T47D (cell line): ENCODE measurements at places on chromosomes 1 and 21.

DNA sequence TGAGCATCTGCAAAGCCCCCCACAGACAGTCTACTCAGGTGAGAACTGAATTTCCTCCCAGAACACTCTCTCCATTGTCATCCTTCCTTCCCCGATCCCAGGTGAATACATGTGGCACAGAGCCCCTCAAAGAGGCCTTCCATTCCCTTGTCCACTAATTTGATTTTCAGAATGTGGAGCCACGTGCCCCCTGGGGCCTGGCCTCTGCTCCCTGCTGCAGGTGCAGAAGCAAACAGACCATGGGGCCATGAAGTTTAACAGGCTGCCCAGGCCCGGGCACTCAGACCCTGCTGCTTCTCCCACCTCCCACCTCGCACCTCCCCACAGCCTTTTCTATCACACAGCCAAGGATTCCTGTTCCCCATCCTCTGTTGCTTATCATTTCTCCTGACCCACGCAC lies 243.8 kb upstream of the RAB4A start:
- no peak for DNase-seq

DNA sequence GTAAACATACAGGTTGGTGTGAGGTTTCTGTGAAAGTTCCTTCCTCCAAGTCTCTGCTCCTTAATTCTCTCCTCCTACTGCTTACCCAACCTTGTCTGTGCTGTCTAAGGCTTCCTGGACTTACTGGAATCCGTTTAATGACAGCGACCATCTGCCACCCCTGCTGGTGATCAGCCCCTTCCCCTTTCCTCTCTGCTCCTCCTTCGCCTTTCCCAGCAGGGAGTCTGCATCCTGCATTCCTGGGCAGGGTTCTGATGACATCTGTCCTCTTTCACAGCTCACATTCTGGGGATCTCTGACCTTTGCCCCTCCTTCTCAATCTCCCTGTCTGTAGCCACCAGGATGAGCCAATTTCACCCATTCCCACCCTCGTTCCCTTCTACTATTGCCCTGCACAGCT lies 66.5 kb downstream of the KIRREL1 start:
- no peak for DNase-seq

- no peak for DNase-seq
Measured at GRCh38 chr1:208231881-208232661, 12.1 kb downstream of the PLXNA2 start.

DNA sequence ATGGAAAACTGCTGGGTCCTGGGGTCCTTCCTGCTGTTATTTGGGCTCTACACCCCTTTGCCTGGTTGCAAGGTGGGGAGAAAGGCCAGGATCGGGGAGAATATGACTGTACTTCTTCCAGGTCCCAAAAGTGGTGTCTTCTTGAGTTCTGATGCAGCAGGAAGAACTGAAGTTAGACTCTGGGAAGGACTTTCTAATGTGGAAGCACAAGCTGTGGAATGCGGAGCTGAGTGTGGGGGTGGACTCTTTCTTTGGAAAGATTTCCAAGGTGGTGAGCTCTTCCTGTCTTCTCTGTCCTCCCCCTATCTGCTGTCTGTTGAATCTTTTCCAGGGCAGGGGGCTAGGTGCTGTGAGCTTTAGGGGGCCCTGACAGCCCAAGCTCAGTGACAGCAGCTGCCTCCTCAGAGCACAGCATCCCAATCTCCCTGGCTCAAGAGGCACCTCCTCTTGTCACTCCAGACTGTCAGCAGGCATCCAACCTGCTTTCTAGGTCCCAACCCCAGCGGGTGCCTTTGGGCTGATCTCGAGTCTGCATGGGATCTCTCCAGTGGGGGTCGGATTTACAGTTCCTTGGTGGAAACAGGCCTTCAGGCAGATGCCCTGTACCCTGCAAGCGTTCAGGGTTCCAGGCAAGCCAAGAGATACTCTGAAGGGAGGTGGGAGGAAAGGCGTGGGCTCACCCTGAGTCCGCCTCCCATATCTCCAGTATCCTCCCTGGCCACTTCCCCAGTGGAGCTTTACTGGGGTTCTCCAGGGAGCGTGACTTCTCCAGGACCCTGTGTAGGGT lies 23.2 kb downstream of the ADORA1 start:
- no peak for DNase-seq

DNA sequence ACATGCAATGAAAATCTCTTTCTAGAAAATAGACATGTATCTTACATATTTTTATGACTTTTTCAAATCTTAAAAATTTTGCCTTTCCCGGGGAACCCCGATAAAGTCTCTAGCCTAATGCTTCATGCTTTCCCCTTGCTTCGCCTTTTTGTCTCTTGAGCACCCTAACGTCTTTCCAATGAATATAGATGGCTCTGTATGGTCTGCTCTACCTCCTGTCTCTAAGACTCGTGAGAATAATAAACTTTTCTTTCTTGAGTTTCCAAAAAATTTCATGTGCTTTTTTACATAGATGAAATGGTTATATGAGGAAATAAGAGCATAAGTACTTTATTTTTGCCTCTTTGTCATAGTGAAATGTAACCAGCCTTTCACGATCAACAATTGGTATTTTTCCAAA lies 202.6 kb downstream of the PDE4B start:
- DNase-seq = no peak

- DNase-seq = no peak
Measured at GRCh38 chr1:160217481-160218051, 12.4 kb downstream of the PEA15 start.

DNA sequence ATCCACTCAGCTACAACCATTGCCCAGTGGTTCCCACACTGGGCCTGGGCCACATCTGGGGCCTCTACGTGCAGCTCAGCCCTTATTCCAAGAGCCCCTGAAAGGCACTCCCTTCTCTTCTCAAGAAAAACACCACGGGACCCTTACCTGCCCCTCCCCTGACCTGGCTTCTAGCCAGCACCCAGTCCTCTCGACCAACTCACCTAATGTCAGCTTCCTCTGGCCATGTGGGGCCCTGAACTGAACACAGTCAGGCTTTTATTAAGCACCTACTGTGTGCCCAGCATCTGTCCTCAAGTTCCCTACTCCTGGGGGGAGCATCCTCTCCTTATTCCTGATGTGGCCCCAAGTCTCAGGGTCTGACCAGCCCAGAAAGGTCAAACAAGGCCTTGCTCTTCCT lies 208.4 kb downstream of the MATN1 start:
- DNase-seq = no peak

DNA sequence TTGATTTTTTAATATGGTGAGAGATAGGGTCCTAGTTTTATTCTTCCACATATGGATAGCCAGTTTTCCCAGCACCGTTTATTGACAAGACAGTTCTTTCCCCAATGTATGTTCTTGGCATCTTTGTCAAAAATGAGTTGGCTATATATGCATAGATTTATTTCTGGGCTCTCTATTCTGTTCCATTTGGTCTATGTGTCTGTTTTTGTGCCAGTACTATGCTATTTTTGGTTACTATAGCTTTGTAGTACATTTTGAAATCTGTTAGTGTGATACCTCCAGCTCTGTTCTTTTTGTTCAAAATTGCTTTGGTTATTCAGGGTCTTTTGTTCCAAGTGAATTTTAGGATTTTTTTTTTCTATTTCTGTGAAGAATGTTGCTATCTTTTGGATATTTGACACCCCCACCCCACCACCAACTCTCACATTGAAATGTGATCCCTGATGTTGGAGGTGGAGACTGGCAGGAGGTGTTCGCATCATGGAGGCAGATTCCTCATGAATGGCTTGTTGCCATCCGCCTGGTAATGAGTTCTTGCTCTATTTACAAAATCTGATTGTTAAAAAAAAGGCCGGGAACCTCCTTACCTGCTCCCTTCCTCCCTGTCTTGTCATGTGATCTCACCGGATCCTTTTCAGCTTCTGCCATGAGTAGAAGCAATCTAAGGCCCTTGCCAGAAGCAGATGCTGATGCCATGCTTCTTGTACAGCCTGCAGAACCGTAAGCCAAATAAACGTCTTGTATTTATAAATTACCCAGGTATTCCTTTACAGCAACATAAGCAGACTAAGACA lies 54.8 kb upstream of the KRTAP19-8 start:
- no peak for DNase-seq

- no peak for DNase-seq
Measured at GRCh38 chr1:47182676-47183235, 7.1 kb downstream of the PDZK1IP1 start.

GRCh38 chr1:243926803-243927245 lies 76.8 kb upstream of the AKT3 start:
- DNase-seq = no peak

DNA sequence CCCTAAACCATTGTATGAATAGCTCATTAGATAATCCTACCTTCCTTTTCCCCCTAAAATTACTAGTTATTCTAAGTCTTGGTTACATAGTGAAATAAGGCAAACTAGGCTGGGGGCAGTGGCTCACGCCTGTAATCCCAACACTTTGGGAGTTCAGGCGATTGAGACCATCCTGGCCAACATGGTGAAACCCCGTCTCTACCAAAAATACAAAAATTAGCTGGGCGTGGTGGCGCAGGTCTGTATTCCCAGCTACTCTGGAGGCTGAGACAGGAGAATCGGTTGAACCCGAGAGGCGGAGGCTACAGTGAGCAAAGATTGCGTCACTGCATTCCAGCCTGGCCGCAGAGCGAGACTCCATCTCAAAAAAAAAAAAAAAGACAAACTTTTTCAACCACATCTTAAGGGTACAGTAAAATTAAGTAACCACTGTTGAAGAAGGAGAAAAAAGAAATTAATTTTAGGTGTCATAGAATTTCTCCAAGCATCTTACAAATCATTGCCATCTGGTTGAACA lies 108.5 kb downstream of the DENND1B start:
- DNase-seq = no peak

DNA sequence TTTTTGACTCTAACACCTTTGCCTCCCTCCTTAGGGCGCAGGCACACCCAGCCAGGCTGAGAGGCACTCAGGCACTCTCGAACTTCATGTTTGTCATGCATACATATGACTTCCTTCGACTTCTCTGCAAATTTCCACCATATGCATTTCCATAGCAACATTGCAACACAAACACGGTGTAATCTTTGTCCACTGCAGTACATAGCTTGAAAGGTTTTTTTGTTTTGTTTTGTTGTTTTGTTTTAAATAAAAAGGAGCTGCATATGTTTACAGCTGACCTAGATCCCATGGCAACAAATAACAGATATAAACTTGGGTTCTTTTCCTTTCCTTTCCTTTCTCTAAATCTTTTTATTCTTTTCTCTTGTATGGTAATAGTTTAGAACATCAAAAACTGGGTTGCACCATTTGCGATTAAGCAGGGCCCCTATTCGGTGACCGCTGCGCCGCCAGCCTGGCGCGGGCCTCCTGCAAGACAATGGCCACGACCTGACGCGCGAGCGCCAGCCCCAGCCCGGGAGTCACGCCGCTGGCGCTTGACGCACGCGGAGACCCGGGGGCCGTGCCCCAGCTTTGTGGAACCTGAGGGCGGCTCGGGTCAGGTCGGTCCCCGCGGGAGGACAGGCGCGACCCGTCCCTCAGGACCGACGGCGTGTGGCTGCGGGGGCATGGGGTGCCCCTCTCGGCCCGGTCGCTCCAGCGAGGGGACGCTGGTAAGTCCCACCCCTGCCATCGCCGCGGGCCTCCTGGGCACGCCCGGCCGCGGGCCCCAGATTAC lies 35.2 kb downstream of the CCN1 start:
- no peak for DNase-seq

- DNase-seq = no peak
Measured at GRCh38 chr1:171596705-171597104, 25.3 kb upstream of the MYOCOS start.

DNA sequence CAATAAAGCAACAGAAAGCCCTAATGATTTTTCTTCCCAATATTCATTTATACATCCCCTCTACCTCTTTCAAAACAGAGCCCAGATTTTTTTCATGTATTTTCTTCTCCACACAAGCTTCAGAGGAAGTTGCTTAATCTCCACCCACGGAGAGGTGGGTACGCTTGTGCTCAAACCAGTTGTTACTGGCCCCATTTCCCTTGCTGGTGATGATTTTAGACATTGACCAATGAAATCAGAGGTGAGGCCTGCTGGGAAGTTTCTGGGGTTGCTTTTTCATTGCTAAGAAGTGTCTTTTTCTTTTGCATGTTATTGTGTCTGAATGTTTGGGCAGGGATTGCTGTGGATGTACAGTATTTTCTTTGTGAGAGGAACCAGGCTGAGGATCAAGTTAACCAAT lies 448.1 kb upstream of the B3GALT2 start:
- DNase-seq = no peak

DNA sequence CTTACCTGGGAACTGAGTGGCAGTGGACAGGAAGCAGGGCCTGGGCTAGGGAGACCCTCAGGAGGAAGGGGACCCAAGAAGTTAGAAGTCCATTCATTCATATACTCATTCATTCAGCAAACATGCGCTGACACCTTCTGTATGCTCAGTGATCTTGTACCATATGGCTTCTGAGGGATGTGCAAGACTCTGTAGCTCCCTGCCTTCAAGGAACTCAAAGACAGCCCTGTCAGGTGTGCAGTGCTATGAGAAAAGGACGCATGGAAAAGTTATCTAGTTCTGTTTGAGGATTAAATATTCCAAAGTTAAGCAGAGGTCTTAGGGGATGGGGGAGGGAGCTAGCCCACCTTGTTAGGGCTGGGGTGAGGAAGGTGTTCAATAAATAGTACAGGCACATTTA lies 12.5 kb downstream of the DMAP1 start:
- no peak for DNase-seq

DNA sequence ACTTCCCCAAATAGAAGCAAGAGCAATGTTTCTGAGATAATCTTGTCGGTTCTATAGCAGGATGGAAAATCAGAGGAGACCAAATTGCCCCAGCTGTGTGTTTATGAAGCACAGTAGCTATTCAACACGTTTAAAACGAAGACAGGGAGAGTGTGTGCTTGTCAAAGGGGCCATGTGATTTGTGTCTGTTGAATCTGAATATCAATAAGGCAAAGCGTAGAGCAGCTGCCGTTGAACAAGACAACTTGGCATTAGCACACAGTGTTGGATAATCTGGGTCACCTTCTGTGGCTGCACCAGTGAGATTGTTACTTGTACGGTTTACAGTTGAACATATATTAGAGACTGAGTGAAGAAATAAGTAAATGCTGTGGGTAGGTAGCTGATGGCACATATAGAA lies 1.0 kb downstream of the CRB1 start:
- DNase-seq = no peak

GRCh38 chr1:153957744-153958110 lies 685 bp downstream of the CRTC2 start:
- no peak for DNase-seq

GRCh38 chr1:192941722-192942411 lies 117.3 kb downstream of the UCHL5 start:
- DNase-seq = no peak

DNA sequence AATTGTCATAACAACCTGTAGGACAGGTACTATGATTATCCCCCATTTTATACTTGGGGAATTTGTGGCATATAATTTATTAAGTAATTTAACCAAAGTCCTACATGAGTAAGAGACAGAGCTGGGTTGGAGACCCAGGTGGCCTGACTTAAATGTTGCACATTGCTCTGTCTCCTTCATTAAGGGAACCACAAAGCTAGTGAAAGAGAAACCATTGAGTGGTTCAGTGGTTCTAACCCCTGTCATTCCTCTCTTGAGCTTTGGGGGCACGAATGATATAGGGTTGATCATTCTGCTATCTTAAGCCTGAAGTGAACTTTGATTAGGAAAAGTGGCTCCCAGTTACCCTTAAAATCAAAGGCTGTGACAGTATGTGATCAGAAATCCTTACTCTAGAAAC lies 5.3 kb upstream of the MAP3K7CL start:
- no peak for DNase-seq
